ENCODE measurements at places on chromosomes 6 and 20.

GRCh38 chr6:65229825-65230224 is 477.2 kb downstream of the EYS start:
- DNase-seq: no peak

- DNase-seq: peak; percentile 50
Measured at GRCh38 chr6:15410752-15411151, 164.9 kb downstream of the JARID2 start.

DNA sequence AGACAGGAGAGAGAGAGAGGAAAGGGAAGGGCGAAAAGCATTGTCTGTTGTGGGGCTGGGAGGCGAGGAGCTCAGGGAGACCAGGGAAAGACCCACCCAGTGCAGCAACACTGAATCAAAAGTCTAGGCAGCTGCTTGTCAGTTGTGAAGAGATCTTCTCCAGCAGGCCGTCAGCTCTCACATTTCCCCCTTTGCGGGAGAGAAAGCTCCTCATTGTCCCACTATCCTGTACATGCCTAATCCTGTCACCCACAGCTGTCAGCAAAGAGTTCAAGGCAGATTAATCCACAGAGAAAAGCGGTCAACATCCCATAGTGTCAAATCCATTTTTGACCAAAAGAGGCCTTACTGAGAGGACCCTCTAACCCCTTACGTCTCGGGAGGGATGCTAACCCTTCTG is 27.3 kb downstream of the RNF182 start:
- DNase-seq: no peak

- no peak for DNase-seq
Measured at GRCh38 chr6:122289762-122290539, 109.5 kb upstream of the HSF2 start.

DNA sequence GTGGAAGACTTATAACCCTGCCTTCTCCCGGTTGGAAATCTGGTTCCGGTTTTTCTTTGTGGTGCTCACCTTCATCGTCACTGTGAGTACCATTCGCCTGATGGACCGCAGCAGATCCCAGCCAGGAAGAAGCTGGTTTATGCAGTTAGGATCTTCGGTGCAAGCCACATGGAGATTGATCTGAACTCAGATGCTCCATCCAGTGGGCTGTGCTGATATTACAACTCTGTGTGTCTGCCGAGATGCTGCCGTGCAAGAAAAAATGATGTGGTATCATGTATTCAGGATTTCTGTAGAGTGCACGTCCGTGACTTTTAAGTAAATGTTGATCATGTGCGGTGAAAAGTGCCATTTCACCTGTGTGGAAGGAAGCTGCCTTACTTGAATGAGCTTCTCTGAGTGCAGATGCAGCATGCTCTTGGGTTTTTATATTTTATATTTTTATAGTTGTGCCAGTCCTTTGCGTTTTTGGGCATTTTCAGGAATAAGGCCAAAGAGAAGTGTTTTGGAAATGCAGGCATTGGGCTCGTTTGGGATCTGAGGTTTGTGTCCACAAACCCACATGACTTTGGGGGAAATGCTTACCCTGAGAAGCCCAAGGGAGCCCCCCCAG is 39.2 kb downstream of the DYNLT1 start:
- no peak for DNase-seq

DNA sequence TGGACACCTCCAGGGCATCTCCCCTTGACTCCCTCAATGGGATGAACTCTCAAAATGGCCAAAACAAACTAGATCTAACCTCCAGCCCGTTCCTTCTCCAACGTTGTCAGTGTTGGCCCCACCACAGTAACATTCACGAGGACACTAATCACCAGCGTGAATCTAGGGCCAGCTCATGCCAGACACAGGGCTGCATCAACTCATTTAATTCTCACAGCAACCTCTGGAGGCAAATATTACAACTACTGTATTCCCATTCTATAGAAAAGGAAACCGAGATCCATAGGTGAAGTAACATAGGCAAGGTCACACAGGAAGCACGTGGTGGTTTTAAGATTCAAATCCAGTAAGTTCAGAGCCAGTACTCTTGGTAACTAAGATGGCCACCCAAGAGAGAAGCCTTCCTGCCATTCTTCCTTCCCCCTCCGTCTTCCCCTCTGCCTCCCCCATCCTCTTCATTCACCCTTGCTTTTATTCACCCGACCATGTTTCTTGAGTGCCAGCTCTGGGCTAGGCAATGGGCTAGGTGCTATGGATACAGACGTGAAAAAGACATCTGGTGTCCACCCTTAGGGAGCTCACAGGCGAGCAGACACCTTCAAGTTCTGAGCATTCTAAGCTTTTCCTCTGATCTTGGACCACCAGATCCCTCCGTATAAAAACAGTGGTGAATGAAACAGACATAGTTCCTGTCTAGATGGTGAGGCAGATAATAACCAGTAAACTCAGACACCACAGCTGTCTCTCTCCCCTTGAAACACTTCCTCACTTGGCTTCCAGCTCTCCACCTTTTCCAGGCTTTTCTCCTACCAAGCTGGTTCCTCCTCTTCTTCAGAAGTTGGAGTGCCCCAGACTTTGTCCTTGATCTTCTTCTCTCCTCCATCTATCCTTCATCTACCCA is 9.6 kb downstream of the CCM2L start:
- no peak for DNase-seq

- DNase-seq: no peak
Measured at GRCh38 chr6:19824058-19824807, 12.9 kb upstream of the ID4 start.

- no peak for DNase-seq
Measured at GRCh38 chr6:169862043-169862891, 110.8 kb downstream of the ERMARD start.

GRCh38 chr20:41412324-41413120 is 45.9 kb upstream of the EMILIN3 start:
- DNase-seq: no peak

GRCh38 chr20:36917943-36918342 is 33.6 kb downstream of the SAMHD1 start:
- no peak for DNase-seq

- no peak for DNase-seq
Measured at GRCh38 chr6:55868771-55869479, 6.5 kb downstream of the BMP5 start.

DNA sequence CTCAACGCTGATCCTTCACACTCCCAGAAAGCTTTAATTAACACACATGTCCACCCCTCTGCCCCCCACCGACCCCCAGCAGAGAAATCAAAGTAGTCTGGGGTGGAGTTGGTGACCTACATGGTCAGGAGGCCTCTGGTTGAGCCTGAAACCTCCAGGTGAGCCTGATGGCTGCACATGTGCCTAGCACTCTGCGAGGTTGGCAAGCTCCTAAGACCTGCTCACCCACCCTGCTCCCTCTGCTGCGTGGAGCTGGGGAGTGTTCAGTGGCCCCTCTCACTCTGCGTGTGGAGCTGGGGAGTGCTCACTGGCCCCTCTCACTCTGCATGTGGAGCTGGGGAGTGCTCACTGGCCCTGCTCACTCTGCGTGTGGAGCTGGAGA is 7.9 kb upstream of the YTHDF1 start:
- no peak for DNase-seq

GRCh38 chr6:169167581-169168301 is 85.9 kb downstream of the THBS2 start:
- no peak for DNase-seq

GRCh38 chr6:170207586-170208181 is 83.2 kb downstream of the DLL1 start:
- DNase-seq: no peak

DNA sequence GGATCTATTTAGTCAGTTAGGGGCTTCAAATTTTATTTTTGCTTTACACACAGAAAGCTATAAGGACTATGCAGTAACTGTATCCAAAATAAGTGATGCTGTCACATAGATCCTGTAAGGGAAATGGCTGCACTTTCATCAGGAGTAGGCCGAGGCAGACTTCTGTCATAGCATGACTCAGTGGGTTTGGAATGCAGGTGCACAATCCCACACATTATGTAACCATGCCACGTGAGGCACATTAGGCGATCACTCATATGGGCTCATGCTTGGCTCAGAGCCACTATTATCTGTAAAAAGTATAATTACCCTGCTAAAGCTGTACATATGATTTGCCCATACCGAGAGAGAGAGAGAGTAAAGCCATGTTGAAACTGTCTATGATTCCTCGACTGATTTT is 1189.4 kb upstream of the EYS start:
- DNase-seq: no peak

DNA sequence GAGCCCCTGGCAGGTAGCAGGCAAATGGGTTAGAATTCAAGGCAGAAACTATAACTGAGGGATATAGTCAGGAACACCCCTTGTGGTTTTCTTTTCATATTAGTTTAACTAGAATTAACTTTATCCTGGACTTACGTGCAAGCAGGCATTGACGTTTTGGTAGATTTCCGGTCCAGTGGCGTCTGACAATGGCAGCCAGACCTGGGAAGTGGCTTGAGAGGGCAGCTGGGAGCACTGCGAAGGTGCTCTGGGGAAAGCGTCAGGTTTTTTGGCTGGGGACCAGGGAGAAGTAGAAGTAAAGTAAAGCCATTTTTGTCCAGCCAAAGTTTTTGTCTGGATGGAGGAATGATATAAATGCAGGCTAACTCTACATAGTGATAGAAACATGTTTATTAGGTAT is 8.4 kb upstream of the ACSS1 start:
- no peak for DNase-seq

GRCh38 chr20:63431944-63432343 is 40.5 kb downstream of the KCNQ2 start:
- no peak for DNase-seq

- no peak for DNase-seq
Measured at GRCh38 chr20:47043086-47043485, 148.4 kb downstream of the EYA2 start.

- DNase-seq: no peak
Measured at GRCh38 chr6:155599561-155599960, 143.9 kb upstream of the NOX3 start.

DNA sequence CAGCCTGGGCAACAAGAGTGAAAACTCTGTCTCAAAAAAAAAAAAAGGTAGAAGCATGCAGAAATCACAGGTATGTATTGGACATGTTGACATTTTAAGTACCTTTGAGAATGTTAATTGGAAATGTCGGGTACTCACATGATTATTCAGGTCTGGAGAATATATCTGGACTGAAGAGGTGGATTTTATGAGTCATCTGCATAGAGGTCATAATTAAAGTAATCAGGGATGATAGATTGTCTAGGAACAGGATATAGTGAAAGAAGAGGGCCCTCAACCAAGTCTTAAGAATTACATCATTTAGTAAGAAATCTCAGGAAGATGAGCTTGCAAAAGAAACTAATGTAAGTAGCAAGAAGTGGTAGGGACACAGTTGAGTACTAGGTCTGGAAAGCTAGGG is 212.5 kb downstream of the UTRN start:
- no peak for DNase-seq

- peak; percentile 38 for DNase-seq
Measured at GRCh38 chr20:45892828-45893500, 1.8 kb downstream of the CTSA start.

DNA sequence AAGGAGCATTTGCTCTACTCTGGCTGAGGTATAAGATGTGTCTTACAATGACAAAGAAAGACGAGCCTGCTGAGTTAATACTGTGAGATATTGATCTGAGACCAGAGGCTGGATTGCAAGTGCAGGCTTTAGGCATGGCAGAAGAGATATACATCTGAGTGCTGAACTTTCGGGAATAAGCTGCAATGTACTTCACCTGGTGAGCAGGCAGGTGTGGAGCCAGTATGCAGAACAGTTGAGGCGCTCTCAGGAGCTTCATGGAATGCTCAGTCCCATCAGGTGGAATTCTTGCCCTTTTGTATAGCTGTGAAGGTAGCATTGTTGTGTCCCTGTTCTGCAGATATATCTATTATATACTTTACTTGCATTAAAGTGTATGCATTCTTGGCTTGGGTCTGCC is 179.3 kb upstream of the RIMS1 start:
- DNase-seq: no peak

- peak; percentile 47 for DNase-seq
Measured at GRCh38 chr20:4985658-4986057, 15.7 kb downstream of the SLC23A2 start.

DNA sequence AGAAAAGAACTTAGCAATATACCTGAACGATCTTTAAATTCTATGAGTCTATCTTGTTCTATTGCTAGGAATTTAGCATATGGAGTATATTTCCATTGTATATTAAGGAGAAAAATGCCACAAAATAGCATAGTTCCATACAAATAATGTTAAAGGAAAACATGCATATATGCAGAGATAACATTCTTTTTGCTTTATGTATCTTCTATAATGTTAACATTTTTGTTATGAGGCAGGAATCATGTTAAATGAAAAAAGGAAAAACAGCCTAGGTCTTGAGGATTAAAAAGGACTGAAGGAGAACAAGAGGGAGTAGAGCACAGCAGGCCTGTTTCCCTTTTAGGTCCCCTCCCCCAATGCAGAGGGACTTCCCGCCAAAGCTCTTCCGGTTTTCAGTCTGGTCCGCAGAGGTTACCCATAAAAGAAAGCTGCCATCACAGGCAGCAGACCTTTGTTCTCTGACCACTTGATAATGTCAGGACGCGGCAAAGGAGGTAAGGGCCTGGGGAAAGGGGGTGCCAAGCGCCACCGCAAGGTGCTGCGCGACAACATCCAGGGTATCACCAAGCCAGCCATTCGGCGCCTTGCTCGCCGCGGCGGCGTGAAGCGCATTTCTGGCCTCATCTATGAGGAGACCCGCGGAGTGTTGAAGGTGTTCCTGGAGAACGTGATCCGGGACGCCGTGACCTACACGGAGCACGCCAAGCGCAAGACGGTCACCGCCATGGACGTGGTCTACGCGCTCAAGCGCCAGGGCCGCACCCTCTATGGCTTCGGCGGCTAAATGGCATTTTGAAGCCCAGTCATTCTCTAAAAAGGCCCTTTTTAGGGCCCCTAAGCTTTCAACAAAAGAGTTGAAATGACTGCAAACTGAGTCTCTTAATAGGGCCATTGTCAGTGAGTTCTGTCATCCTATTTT is 108.4 kb upstream of the PRSS16 start:
- peak; percentile 87 for DNase-seq

DNA sequence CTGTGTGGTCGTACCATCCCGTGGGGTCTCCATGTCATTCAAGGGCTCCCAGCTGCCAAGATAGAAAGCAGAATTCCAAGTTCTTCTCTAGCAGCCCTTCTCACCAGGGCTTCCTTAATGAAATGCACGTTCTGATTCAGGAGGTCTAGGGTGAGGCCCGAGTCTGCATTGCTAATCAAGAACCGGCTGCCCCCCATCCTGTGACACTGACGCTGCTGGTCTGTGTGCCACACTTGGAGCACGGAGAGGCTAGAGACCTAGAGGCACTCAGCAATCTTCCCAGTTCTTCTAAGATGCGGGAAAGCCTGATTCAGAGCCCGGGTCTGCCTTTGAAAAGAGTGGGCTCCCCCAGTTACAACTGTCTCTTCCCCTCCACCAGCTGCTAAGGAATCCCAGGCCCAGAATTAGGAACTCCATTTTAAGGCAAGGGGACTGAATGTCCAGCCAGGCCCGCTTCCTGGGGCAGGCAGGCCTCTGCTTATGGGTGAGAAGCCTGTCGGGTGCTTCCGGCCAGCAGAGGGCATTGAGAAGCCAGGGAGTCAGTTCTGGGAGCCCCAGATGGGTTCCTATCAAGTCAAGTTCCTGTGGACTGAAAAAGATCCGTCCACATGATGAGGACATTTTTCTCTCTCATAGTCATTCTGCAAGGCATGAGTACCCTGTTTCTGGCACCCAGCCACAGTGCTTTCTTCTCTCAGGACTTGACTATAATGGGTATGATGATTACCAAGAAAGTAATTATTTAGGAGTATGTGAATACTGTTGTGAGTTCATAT is 69.8 kb upstream of the RIN2 start:
- no peak for DNase-seq

GRCh38 chr20:55437798-55438415 is 567.4 kb downstream of the CBLN4 start:
- no peak for DNase-seq

Data from GF-D8 (cell line).